ENCODE measurements at places on chromosomes 5 and 9.
A peak's percentile ranks its signal among the peaks of the same experiment; 100 is the strongest.

DNA sequence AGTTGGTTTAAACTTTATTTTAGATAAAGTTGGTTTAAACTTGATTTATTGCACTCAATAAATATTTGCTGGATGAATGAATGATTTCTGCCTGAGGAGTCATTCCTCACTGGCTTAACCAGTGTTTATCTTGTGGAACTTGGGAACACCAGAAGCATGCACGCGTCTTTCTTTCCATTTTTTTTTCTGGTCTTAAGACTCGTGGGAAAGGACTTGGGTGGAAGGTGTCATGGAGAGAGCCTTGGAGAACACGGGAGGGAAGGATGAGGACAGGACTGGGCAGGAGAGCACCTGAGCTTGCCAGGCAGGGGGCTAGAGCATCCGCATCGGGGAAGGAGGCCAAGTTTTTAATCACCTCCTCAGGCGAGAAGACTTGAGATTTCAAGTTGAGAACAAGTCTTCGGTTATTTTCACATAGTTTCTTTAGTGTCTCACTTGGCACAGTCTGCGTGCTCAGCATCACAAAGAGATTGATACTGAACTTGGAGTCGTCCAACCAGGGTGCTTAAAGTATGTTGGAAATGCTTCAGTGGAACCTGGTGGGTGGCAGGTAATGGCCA is 144.2 kb downstream of the PDZD2 start:
- DNase-seq: no peak

DNA sequence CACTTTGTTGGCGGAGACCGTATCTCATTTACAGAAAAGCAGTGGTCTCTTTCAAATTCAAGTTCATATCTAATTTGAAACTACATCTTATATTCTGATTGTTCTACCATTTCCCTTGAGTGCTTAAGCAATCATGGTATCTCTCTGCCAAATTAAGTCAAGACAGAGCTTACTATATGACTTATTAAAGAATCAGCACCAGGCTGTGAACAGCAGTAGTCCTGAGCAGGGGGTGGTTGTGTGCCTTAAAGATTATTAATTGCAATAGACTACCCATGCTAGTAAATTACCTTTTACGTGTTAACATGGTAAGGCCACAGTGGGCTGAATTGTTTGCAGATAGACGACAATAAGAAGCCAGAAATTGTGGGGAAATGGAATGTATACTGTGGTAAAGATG is 21.5 kb downstream of the SNCAIP start:
- DNase-seq: no peak

GRCh38 chr9:111662576-111663300 is 1.3 kb downstream of the GNG10 start:
- DNase-seq: no peak

GRCh38 chr5:73624888-73625287 is 1.1 kb upstream of the ARHGEF28 start:
- no peak for DNase-seq

- DNase-seq: no peak
Observed at GRCh38 chr5:5755888-5756287, 333.4 kb downstream of the ICE1 start.

DNA sequence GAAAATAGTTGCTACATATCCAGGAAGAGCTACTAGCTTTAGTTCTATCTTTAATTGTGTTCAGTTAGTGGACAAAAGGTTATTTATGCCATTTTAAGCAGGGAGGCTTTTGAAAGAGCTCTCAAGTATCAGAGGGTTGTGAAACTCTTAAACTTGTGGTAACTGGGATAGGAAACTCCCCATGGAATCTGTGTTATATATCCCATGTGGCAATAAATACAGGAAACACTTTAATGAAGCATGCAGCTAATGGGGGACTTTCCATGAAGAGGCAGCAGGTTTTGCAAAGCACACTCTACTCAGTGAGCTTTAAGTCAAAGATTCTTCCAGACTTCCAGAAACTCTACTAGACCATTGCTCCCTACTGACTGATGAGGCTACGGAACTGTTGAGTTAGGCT is 805.0 kb upstream of the C9orf72 start:
- DNase-seq: no peak

GRCh38 chr9:78253285-78253684 is 17.4 kb downstream of the CEP78 start:
- no peak for DNase-seq

- DNase-seq: no peak
Observed at GRCh38 chr9:108078811-108079210, 589.2 kb upstream of the KLF4 start.

DNA sequence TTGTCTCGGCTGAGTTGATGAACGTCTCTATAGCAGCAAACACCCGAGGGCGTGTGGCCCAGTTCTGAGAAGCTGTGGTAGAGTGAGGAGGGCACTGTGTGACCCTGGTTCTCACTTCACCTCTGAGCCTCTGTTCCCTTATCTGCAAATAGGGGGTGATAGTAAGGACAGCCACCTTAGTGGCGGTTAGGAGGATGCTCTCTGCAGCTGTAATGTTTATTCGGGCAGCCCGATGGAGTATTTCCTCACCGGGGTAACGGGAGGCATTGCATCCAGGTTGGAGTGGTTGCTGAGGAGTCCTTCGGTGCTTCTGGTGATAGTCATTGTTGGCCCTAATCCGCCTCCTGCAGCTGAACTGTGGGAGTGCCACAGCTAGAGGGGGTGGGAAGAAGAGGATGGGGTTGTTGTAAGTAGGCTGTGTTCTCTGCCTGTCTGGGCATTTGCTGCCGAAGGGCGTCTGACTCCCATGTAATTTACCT is 13.9 kb downstream of the PRRC2B start:
- no peak for DNase-seq

DNA sequence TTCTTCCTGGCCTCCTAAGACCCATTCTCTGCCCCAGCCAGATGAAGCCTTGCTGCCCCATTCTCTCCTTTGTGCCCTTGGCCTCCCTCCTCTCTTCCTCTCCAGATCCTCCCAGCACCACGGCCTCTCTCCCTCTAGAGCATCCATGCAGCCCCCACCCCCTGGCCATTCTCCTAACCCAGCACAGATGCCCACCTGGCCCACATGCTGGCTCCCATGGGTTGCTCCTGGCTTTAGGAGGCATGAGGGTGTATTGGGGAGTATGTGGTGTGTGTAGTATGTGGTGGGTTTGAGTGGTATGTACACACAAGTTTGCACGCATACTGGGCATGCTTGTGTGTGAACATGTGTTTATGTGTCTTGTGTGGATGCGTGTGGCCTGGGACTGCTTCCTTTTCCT is 47.1 kb downstream of the FOXI1 start:
- no peak for DNase-seq

DNA sequence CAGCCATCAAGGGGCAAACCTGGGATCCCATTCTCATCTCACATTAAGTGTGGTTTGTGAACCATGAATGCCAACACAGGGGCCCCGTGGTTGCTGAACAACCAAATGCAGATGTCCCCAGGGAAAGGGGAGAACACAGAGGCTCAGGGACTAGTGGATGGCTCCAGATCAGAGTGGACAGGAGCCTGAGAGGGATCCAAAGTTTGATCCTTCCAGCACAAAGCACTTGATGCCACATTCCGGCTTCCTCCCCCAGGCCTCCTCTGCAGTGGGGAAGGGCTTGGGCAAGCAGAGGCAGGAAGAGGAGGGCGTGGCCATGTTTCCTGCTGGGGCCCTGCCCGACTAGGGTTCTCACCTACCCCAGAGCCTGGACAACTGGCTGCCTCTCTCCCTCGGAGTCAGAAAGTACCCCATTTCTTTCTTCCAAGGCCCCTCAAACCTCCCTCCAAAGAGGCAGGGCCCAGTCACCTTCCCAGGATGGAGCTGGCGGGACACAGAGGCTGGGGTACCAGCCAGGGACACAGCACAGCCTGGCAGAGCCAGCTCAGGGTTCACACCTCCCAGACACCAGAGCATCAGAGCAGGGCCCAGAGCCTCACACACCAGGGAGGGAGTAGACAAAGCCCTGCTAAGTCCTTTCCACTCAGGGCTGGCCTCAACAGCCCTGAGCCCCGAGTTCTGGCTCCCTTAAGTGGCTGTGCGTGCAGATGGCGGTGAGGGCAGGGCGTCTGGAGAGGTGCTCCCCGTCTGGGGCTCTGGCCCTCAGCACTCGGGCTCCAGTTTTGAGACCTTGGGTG is 4.3 kb upstream of the RNF44 start:
- peak; percentile 49 for DNase-seq

GRCh38 chr5:36870399-36871040 is 6.0 kb upstream of the NIPBL start:
- DNase-seq: peak; percentile 48

Measured in COR-L47 (cell line).